ENCODE measurements at places on chromosomes 3 and 15. TPM values are rescaled to one million over a fixed set of nuclear protein-coding genes. Genes with fewer than 3 reads are reported as not detected.

- no peak for DNase-seq
Observed at GRCh38 chr3:110165753-110166152, 828.4 kb upstream of the DPPA4 start.

Gene DUOX1
- not detected for total RNA-seq

DNA sequence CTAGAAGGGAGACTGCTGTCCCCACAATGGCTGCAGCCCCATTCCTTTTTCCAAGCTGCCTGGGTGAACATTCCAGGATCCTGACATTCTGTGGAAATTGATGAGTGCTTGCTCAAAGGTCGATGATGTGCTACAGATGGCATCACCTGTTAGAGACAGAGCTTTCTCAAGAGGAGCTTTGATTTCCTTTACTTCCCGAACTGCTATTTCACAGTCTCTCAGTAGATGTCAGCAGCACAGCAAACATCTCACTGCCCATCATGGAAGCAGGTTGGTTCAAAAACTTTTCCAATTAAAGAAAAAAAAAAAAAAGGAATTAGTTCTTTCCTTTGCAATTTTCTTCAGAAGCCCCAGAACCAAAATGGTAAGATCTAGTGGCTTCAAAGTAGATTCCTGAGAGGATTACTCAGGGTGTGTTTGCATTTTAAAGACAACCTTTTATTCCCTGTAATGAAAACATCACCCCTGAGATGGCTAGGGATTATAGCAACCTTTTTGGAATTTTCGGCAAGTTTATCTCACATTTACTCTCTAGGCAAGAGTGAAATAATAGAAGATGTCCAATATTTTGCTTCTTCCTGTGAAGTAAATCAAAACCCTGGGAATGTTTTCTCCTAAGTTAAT is 44.8 kb downstream of the POLR2M start:
- DNase-seq: peak; percentile 45

DNA sequence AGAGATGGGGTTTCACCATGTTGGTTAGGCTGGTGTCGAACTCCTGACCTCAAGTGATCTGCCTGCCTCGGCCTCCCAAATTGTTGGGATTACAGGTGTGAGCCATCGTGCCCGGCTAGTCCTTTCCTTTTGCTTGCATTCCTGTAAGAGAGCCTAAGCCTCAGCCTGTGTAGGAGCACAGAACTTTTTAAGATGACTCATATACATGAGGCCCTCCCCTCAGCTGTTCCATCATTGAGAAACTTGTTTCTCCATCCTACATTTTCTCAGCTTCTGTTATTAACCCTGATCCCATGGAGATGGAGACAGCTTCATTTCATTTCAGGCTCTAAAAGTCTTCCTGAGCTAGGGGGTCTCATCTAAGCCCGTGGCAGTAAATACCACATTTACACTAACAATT is 123.3 kb downstream of the PLOD2 start:
- no peak for DNase-seq

- no peak for DNase-seq
Observed at GRCh38 chr3:46950650-46951241, 25.8 kb downstream of the CCDC12 start.

DNA sequence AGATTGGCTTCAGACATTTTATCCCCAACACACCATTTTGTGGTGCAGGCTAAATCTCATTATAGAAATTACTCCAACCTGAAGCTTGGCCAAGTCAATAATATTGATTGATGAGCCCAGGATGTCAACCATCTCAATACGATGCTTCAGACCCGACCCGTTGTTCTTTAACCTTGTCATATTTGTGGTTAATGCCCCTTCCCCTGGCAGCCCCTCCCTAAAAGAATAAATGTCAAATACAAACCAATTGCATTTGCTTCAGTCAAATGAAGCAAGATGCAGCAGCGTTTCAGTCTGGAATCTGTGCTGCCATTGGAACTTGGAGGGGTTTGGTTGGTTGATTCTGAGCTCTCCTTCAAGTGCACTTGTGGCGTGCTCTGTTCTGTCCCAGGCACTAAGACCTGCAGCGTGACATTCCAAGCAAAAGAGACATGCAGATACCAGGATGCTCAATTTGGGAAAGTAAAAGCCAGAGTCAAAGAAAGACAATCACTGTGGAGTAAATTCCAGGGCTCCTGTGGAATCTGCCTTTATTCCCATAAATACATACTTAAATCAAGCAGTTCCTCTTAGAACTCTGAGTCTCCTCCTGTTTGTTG is 23.8 kb upstream of the PSMD6 start:
- no peak for DNase-seq

All from RPMI7951 (cell line).